ENCODE measurements at places on chromosomes 13 and 19.

DNA sequence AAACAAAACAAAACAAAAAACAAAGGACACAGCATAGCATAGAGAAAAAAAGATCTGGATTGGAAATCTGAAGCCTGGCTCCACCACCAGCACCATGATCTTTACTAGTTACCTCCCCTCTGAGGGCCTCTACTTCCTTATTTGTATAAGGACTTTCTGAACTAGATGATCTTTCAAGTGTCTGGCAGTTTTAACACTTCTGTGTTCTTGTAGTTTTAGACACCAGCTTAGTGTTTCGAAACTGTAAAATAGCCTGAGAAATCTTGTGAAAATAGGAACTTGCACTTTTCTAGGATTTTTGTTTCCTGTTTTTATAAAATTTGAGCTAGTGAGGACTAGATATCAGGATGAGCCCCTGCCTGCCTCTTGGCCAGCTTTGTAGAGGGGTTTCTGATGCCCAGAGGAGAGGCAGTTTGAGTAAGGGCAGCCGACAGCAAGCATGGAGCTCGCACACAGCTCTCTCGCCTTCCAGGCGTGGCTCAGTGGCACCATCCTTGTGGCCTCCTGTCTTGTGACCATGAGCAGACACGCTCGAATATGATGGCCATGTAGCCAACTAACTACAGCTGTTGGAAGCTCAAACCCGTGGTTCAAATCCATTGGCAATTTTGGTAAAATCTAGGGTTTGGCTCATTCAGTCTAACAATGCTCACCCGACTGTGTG, 319.0 kb downstream of the KCNRG start:
- no peak for DNase-seq

- DNase-seq = peak; percentile 98
Measured at GRCh38 chr13:49098198-49098597, 121.9 kb upstream of the MLNR start.

- no peak for DNase-seq
Measured at GRCh38 chr19:2716275-2716650, 4.9 kb downstream of the DIRAS1 start.

- no peak for DNase-seq
Measured at GRCh38 chr19:2552859-2553258, 76.9 kb downstream of the GADD45B start.

- no peak for DNase-seq
Measured at GRCh38 chr19:30085394-30085793, 143.4 kb downstream of the URI1 start.

GRCh38 chr13:107650081-107650701, 565.1 kb downstream of the LIG4 start:
- DNase-seq = peak; percentile 56

GRCh38 chr19:45391346-45391745, 13.5 kb downstream of the PPP1R13L start:
- peak; percentile 39 for DNase-seq

DNA sequence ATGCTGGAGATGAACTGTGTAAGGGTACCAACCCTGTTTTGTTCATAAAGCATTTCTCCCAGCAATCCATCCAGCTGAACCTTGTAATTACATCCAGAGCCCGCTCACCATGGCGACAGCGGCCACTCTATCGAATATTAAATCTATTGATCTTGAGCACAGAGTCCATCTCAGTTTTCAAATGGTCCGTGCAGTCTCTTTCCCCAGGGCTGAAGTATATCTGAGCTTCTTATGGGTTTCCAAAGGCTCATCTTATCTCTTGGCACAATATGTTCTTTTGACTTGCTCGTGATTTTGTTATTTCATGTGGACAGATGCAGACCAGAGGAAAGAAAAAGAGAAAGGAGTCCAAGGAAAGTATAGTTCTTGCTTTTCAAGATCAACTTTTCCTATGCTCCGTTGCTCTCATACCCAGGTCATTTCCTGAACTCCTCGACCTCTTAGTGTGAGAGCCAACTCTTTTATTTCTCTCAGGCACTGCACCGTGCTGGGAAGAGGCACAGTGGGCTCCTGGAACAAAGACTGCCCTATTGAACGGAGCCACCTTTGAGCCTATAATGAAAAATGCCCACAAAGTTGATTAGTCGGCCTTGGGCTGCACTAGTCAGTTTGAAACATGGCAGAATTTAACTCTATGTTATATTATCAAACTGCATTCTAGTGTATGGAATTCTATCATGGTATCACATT, 66.7 kb downstream of the RFC3 start:
- DNase-seq = no peak

DNA sequence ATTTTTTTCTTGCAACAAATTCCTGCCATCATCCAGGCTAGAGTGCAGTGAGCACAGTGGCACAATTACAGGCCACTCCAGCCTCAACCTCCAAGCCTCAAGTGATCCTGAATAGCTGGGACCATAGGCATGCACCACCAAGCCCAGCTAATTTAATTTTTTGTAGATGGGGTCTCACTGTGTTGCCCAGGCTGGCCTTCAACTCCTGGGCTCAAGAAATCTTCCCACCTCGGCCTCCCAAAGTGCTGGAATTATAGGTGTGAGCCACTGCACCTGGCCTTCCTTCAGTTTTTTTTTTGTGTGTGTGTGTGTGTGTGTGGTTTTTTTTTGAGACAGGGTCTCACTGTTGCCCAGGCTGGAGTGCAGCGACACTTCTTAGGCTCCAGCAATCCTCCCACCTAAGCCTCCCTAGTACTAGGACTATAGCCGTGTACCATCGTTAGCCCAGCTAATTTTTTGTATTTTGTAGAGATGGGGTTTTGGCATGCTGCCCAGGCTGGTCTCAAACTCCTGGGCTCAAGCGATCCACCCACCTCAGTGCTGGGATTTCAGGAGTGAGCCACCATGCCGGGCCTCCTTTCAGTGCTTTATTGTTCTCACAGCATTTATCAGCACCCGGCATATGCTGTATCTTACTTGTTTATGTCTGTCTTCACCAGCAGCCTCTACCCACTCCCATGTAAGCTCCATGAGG, 5.9 kb upstream of the SRRM5 start:
- no peak for DNase-seq

DNA sequence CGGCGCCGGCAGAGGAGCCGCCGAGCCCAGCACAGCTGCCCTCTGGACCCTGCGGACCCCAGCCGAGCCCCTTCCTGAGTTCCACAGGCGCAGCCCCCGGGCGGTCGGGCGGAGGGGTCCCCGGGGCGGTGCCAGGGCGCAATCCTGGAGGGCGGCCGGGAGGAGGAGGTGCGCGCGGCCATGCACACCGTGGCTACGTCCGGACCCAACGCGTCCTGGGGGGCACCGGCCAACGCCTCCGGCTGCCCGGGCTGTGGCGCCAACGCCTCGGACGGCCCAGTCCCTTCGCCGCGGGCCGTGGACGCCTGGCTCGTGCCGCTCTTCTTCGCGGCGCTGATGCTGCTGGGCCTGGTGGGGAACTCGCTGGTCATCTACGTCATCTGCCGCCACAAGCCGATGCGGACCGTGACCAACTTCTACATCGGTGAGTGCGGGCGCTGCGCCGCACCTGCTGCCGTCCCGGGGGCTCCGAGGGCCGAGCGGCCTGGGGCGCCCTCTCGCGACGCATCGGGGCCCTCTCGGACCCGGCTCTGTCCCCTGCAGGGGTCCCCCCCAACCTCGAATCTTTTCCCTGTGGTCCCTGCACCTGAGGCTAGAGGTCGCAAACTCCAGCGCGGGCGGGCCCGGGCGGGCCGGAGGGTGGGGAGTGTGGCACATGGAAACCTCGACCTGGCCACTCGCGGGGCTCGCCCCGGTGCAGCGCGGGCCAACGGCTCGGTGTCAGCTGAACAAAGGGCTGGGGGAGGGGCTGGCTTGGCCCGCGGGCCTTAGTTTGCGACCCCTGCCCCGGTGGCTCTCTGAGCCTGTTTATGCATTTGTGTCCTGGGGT, at the start of gene KISS1R:
KISS1R (plus strand) TSS at position 11 of the 829 bp plus-strand sequence; CDS start at position 181, 170 bp downstream.
- DNase-seq = no peak

DNA sequence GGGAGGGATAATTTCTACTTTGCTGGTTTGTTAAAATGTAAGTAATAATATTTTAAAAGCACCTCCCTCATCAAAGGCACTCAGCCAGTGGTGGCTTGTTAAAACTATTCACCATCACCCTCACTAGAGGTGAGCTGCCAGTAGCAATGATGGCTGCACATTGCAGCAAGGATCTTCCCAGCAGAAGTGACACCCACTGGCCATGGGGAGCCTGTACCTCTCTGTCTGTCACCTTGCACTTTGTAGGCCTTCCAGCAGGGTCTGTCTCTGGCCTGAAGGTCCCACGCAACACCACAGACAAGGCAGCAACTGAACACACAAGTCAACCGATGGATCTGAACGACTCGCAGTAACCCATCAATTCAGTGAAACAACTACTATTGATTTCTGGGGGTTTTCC, 47.3 kb upstream of the C13orf42 start:
- DNase-seq = no peak

DNA sequence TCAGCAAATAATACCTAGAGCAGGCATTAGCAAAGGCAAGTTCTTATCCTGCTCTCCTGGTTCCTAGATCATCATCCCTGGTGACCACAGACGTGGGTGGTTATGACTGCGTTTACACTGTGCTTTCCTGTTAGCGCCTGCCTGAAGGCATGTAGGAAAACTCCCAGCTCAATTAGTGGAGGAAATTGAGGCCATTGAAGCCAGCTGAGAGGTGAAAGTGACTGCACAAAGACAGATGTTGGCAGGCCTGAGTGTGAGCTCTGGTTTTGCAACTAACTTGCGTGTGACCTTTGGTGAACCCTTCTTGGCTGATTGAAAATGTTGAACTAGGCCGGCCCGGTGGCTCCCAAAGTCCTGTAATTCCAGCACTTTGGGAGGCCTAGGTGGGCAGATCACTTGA, 17.5 kb upstream of the NWD1 start:
- peak; percentile 71 for DNase-seq

GRCh38 chr19:36997843-36998235, 80.4 kb upstream of the ZNF420 start:
- DNase-seq = no peak

DNA sequence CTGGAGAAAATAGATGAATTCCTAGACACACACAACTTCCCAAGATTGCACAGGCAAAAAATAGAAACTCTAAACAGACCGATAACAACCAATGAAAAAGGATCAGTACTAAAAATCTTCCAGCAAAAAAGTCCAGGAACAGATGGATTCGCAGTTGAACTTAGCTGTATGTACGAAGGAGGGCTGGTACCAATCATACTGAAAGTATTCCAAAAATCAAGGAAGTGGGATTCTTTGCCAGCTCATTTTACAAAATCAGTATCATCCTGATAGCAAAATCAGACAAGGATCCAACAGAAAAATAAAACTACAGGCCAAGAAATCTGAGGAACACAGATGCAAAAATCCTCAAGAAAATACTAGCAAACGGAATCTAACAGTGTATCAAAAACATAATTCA, 6.5 kb upstream of the LILRB2 start:
- peak; percentile 29 for DNase-seq

- peak; percentile 53 for DNase-seq
Measured at GRCh38 chr19:47609906-47610894, 1.3 kb downstream of the BICRA start.

DNA sequence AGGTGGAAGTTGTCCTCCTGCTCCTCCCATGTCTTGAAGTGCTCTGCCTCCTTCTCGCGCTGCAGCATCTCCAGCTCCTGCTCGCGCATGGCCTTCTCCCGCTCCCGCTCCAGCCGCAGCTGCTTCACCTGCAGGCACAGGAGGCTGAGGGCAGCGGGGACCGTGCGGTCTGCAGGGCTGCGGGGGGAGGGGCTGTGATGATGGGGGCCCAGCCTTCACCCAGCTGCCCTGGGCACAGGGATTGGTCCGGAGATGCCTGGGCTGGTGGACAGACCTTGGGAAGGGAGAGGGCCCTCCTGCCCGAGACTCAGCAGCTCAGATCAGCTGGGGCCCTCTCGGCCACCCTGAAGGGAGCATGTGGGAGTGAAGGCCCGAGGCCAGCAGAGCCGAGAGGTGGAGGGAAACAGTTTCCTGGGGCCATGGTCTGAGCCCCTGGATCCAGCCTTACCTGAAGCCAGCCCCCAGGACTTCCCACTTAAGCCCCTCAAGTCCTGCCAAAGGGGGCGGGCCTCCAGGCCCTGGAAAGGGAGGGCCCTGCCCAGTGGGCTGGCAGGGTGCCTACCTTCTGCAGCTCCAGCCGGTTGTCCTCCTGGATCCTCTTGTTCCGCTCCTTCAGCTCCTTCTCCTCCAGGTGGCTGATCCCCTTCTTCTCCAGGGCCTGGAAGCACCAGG, 6.3 kb downstream of the CACTIN start:
- DNase-seq = no peak

DNA sequence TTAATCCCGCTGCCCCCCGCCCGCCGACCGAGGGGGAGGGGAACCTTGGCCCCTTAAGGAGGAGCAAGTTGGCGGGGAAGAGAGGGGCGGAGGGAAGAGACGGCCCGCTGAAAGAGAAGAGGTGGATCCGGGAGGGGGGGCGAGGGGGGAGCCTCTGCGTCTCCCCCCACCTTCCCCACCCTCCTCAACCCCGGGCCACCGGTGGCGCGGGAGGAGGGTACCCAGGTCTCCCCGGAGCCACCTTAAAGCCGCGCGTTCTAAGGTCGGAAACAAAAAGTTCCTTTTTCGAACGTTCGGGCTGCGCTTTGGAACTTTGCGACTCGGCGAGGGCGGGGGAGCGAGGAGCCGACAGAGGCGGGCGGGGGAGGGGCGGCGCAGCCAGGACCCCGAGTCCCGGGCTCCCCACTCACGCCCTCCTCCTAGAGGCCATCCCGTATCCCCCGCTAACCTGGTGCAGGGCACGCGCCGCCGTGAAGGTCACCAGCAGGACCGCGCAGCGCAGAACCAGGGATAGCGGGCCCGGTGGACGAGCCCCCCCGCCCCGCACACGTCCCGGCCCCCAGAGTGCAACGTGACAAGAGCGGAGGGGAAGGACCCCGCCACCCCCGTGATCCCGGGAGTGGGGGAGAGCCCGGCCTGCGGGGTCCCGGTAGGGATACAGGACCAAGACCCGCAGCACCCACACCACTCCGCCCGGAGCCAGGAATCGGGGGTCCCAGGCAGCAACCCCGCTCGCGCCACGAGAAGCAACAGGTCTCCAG, 659 bp downstream of the ERF start:
- peak; percentile 50 for DNase-seq

DNA sequence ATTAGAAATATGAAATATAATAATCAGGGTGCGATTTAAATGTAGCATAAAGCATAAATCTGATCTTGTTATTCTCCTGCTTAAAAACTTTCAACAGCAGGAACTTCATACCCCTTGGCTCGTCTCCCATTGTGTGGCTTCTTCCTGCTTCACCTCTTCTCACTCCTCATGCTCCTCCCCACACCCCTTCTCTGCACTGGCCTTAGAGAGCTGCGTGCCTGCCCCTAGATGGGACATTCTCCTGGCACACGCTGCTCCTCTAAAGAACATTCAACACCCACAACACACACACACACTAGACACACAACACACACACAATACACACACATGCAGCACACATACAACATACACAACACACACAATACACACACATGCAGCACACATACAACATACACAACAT, 104.6 kb upstream of the RAP2A start:
- peak; percentile 26 for DNase-seq

GRCh38 chr13:76638882-76639281, 247.3 kb downstream of the KCTD12 start:
- peak; percentile 8 for DNase-seq
